WTC11 (cell line): ENCODE measurements at places on chromosomes 12 and 14. TPM values are rescaled to one million over a fixed set of nuclear protein-coding genes. Genes with fewer than 3 reads are reported as not detected.

GRCh38 chr12:124557518-124558223 is 9.7 kb downstream of the NCOR2 start:
- H3K36me3 ChIP-seq: peaks cover 7% of the 10 kb centered on the region; the same call in 1 of the 2 replicates
- peaks cover 79% of the 10 kb centered on the region for H3K4me1 ChIP-seq

DNA sequence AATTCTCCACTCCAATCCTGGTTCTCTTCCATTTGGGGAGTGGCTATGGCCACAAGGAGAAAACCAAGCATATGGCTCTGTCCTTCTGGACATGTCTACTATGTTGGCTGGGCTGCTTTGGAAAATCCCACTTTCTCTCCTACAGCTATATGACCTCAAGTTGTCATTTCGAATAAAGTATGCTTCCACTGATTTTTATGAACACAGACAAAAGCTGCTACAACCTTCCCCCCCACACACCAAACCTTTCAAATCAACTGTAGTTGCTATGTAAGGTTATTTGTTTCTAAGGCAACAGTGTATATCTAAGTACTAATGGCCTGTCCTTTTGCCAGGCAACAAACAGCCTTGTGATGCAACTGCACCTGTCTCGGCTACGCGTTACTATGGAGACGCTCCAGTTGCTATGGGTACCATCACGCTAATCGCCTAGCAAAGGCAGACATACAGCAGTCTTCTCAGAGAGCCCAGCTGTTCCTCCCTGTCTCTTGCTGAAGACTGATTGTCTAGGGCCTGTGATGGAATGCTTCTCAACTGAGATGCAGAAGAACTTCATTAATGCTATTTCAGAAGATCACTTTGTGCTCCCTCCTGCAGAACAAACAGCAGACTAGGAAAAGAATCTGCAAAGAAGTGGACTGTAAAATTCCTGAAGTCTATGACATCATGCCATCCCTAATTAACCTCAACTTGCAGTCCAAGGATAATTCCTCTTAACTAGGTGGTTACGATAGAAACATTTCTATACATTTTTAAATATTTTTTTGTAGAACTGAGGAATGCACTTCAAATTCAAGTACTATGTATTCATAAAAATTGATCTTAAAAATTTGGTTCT is 67.6 kb downstream of the FOXN3 start:
- DNase-seq: peak; percentile 86
- peaks cover 46% of the 10 kb centered on the region for H3K36me3 ChIP-seq
- H3K4me3 ChIP-seq: 0 out of 2 replicates have a peak overlapping the region, but pooled peaks have one; percentile 0
- H3K4me1 ChIP-seq: peaks cover 90% of the 10 kb centered on the region
- H3K27ac ChIP-seq: peak overlapping the region; percentile 76
- no peaks in the 10 kb centered on the region for H3K27me3 ChIP-seq

- peaks cover 13% of the 10 kb centered on the region for H3K36me3 ChIP-seq
- H3K4me1 ChIP-seq: 0 out of 2 replicates have a peak, but pooled peaks cover 5% of the 10 kb centered on the region
- H3K4me3 ChIP-seq: no peak overlapping the region
- peaks cover 4% of the 10 kb centered on the region; the same call in 1 of the 2 replicates for H3K27me3 ChIP-seq
- no peak overlapping the region for H3K27ac ChIP-seq
Observed at GRCh38 chr14:105366386-105367074, 31.8 kb upstream of the TEX22 start.

Gene CMTM5
- 0.24 to 0.41 TPM (median 0.39 TPM) in 3 replicates for total RNA-seq

GRCh38 chr14:104219731-104220214 is 81.4 kb downstream of the KIF26A start:
- no peak overlapping the region for H3K4me3 ChIP-seq
- H3K4me1 ChIP-seq: peaks cover 28% of the 10 kb centered on the region
- H3K36me3 ChIP-seq: no peaks in the 10 kb centered on the region

GRCh38 chr12:46043972-46044520 is 53.7 kb upstream of the SCAF11 start:
- no peak for DNase-seq
- peaks cover 25% of the 10 kb centered on the region for H3K4me1 ChIP-seq
- H3K27me3 ChIP-seq: peaks cover 7% of the 10 kb centered on the region
- peak overlapping the region; percentile 91 for H3K27ac ChIP-seq
- H3K36me3 ChIP-seq: peaks cover 52% of the 10 kb centered on the region
- H3K4me3 ChIP-seq: peak overlapping the region; percentile 38

Gene PHLDA1
- total RNA-seq: 34.9 to 51.3 TPM (median 51.1 TPM) in 3 replicates

DNA sequence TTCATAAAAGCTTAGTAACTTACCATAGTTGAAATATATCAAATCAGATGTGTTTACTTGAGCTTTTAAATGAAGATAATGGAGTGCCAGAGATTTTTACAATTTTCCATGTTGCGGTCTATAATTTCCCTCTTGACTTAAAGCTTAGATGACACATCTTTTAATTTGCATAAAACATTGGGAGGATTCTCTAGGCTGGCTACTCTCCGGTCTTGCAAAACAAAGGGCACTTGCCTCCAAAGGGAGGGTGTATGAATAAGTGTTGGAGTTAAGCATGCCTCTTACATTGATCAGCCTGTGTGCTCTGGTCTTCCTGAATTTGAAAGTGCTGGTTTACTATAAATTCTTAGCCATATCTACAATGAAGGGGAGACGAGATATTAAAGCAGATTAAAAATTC is 336.4 kb upstream of the NAV3 start:
- peaks cover 23% of the 10 kb centered on the region for H3K4me1 ChIP-seq
- no peak overlapping the region for H3K4me3 ChIP-seq
- H3K36me3 ChIP-seq: peaks cover 15% of the 10 kb centered on the region
- no peak overlapping the region for H3K27ac ChIP-seq

DNA sequence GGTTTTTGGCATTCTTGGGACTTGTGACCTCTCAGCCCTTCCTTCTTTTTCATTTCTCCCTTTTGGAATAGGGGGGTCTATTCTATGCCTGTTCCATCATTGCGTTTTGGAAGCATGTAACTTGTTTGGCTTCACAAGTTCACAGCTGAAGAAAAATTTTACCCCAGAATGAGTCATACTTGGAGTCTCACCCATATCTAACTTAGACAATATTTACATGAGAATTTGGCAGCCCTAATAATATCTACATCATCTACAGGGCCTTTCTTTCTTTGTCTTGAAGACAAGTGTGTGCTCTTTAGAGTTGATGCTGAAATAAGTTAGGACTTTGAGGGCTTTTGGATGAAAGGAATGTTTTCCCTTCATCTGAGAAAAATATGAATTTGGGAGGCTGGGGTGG is 1312.9 kb upstream of the FLRT2 start:
- H3K27me3 ChIP-seq: no peaks in the 10 kb centered on the region
- H3K4me1 ChIP-seq: no peaks in the 10 kb centered on the region
- peaks cover 9% of the 10 kb centered on the region for H3K36me3 ChIP-seq
- DNase-seq: no peak

DNA sequence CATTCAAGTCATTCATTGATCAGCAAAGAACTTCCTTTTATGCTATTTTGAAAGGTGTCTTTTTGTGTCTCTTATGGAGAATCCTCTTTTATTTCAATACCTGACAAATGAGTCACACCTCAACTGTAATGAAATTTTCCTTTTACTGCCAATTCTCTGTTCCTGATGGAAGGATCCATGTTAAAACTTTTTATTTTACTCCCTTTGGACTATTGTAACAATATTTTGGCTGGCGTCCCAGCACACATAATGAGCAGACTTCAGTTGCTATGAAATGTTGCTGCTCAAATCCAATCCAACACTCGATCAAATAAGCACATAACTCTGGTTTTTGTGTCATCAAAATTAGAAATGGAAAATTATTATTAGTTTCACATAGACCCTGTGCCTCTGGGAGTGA is 21.9 kb upstream of the SLC15A5 start:
- H3K27ac ChIP-seq: no peak overlapping the region
- DNase-seq: no peak
- no peak overlapping the region for H3K4me3 ChIP-seq
- no peaks in the 10 kb centered on the region for H3K27me3 ChIP-seq
- peaks cover 12% of the 10 kb centered on the region for H3K4me1 ChIP-seq

Gene SLC5A8
- total RNA-seq: 0.05 to 0.07 TPM in 2 of 3 replicates, not detected in the other

Gene DACT1
- 19.8 to 21.2 TPM (median 20.2 TPM) in 3 replicates for total RNA-seq

- no peaks in the 10 kb centered on the region for H3K27me3 ChIP-seq
- H3K4me1 ChIP-seq: peaks cover 35% of the 10 kb centered on the region
- no peak for DNase-seq
- no peak overlapping the region for H3K27ac ChIP-seq
- no peak overlapping the region for H3K4me3 ChIP-seq
Observed at GRCh38 chr12:2294651-2295475, 242.1 kb downstream of the CACNA1C start.

Gene MSRB3
- 0.80 to 1.8 TPM (median 0.85 TPM) in 3 replicates for total RNA-seq

GRCh38 chr12:100830003-100830795 is 35.6 kb downstream of the ANO4 start:
- DNase-seq: no peak
- H3K27me3 ChIP-seq: no peaks in the 10 kb centered on the region
- no peaks in the 10 kb centered on the region for H3K36me3 ChIP-seq
- no peak overlapping the region for H3K27ac ChIP-seq
- H3K4me3 ChIP-seq: no peak overlapping the region
- H3K4me1 ChIP-seq: 0 out of 2 replicates have a peak, but pooled peaks cover 8% of the 10 kb centered on the region

DNA sequence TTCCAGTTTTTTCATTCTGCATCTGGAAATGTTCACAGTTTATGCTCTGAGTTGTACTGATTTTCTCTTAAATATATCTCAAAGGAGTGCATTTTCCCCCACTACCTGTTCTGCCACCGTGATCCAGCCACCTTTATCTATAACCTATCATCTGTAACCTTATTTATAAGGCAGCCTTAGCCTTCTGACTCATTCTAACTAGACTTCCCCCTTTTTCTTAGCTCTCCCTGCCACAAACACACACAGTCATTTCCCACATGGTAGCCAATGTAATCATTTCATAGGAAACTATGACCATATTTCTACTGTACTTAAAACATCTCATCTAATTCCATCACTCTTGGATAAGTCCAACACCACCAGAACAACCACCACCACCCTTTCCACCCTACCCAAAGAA is 10.8 kb upstream of the GYS2 start:
- no peaks in the 10 kb centered on the region for H3K27me3 ChIP-seq
- H3K4me1 ChIP-seq: no peaks in the 10 kb centered on the region
- no peak overlapping the region for H3K4me3 ChIP-seq
- H3K27ac ChIP-seq: no peak overlapping the region
- no peaks in the 10 kb centered on the region for H3K36me3 ChIP-seq

- peaks cover 45% of the 10 kb centered on the region for H3K4me1 ChIP-seq
- H3K27me3 ChIP-seq: no peaks in the 10 kb centered on the region; the same call in 1 of the 2 replicates
- no peaks in the 10 kb centered on the region for H3K36me3 ChIP-seq
- no peak overlapping the region for H3K4me3 ChIP-seq
- peak overlapping the region; percentile 0; the same call in 1 of the 2 replicates for H3K27ac ChIP-seq
Observed at GRCh38 chr12:26043135-26044006, 81.5 kb downstream of the BHLHE41 start.

GRCh38 chr12:90473831-90474230 is 481.1 kb downstream of the CCER1 start:
- H3K4me3 ChIP-seq: no peak overlapping the region
- no peaks in the 10 kb centered on the region; the same call in 1 of the 2 replicates for H3K27me3 ChIP-seq
- DNase-seq: no peak
- no peak overlapping the region for H3K27ac ChIP-seq

GRCh38 chr12:129523621-129524020 is 380.2 kb downstream of the TMEM132D start:
- H3K27ac ChIP-seq: no peak overlapping the region
- no peak overlapping the region for H3K4me3 ChIP-seq
- peaks cover 8% of the 10 kb centered on the region; the same call in 1 of the 2 replicates for H3K27me3 ChIP-seq
- H3K36me3 ChIP-seq: peaks cover 57% of the 10 kb centered on the region
- H3K4me1 ChIP-seq: no peaks in the 10 kb centered on the region
- DNase-seq: no peak

DNA sequence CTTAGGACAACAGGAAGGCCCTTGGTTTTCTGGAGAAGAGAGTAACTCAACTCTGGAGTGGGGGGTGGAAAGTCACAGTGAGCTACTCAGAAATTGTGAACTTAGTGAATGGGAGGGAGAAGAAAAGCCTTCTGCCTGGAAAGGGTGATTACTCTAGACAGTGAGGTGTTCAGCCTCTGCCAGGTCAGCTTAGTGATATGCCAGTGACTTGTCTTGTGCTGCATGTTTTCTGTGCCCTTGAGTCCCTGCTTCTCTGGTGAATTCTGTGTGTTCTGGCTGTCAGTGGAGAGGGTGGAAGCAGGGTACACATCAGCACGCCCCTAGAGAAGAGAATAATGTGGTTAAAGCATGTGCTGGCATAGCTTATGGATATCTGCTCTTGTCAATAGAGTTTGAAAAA is 13.4 kb downstream of the ATP23 start:
- H3K27me3 ChIP-seq: no peaks in the 10 kb centered on the region; the same call in 1 of the 2 replicates
- no peaks in the 10 kb centered on the region for H3K4me1 ChIP-seq
- DNase-seq: no peak
- no peak overlapping the region for H3K4me3 ChIP-seq
- H3K36me3 ChIP-seq: peaks cover 31% of the 10 kb centered on the region

Gene INHBC
- total RNA-seq: 0.09 to 0.20 TPM (median 0.16 TPM) in 3 replicates

Gene KRT2
- not detected in 3 replicates for total RNA-seq

Gene PRPH
- 0.73 to 2.4 TPM (median 1.7 TPM) in 3 replicates for total RNA-seq

Gene ERO1A
- total RNA-seq: 44.6 to 58.8 TPM (median 57.8 TPM) in 3 replicates

DNA sequence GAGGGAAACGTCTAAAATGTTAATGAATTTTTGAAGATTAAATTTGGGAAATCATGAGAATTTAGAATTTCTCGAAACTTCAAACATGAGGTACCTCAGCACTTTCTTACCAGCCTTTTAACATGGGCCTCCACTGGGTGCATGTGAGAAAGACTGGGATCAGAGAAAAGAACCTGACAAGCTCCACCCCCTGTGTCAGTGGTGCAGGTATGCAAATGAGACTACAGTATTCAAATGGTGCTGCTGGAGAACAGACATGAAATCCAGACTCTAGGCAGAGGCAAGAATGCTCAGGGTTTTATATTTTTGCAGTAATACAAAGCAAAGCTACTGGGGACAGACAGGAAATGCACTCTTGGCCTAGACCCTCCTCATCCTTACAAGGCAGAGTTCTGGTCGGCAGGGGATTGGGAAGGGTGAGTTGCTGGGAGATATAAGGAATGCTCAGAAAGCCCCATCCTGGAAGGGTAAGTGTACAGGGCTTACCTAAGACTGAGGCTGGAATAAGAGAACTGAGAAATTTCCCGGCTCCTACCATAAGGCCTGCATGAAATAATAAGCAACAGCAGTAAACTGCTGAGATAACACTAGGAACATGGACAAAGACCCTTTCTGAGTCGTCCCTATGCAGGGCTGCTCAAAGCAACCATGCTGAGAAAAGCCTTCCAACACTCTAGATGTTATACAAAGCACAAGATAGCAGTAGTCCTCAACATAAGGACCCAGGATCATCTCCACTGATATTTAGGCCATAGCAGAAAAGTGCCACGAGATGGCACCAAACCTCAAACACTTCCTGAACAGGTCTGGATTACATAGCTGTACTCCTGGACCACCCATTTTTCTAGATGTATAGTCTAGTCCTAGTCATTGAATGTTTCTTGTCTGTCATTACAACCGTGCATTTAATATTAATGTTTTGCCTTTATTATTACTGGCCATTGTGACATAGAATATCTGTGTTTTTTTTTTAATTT is 260.8 kb downstream of the RASSF9 start:
- DNase-seq: peak; percentile 59
- no peak overlapping the region for H3K27ac ChIP-seq
- peaks cover 11% of the 10 kb centered on the region for H3K4me1 ChIP-seq
- no peaks in the 10 kb centered on the region for H3K36me3 ChIP-seq

- peaks cover 7% of the 10 kb centered on the region for H3K27me3 ChIP-seq
- no peak overlapping the region for H3K4me3 ChIP-seq
- peaks cover 11% of the 10 kb centered on the region for H3K4me1 ChIP-seq
- DNase-seq: no peak
- no peak overlapping the region for H3K27ac ChIP-seq
- peaks cover 11% of the 10 kb centered on the region for H3K36me3 ChIP-seq
Observed at GRCh38 chr14:94522115-94522724, 13.0 kb upstream of the SERPINA12 start.

Gene NRXN3
- total RNA-seq: 2.5 to 3.0 TPM (median 2.9 TPM) in 3 replicates
